IgD-negative memory B cell (primary cell): ENCODE measurements at places on chromosomes 6 and 20. TPM values are rescaled to one million over a fixed set of nuclear protein-coding genes. Genes with fewer than 3 reads are reported as not detected.

The ARMH2 gene
- polyA plus RNA-seq, result 0.50 TPM

The NKAIN4 gene
- polyA plus RNA-seq, result not detected

The CCM2L gene
- not detected for polyA plus RNA-seq

The VGLL2 gene
- not detected for polyA plus RNA-seq

The TCP11 gene
- polyA plus RNA-seq, result not detected

The ZSCAN12 gene
- 5.4 TPM for polyA plus RNA-seq

The SNRNP48 gene
- 6.9 TPM for polyA plus RNA-seq

The ZNF165 gene
- polyA plus RNA-seq, result 3.5 TPM
